ELF-1 (cell line): ENCODE measurements at places on chromosomes 5 and 9.

GRCh38 chr9:110821064-110821463, 152.5 kb downstream of the MUSK start:
- DNase-seq: no peak

DNA sequence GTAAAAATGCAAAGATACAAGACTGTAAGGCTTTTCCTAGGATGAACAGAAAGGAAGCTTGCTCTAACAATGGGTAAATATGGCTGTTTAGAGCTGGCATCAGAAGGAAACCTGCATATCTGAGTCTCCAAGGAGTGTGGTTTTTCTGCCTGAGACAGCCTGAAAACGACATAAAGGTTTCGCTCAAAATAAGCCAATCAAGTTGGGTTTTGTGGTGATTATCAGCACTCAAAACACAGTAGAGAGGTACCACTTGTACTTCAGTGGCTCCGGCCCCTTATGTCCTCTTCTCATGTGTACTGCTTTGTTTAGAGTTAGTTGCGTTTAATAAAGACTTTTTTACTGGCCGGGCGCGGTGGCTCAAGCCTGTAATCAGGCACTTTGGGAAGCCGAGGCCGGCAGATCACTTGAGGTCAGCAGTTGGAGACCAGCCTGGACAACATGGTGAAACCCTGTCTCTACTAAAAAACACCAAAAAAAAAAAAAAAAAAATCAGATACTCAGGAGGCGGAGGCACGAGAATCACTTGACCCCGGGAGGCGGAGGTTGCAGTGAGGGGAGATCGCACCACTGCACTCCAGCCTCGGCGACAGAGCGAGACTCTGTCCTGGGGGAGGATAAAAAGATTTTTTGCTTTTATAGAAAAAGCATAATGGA, 39.4 kb downstream of the KLF9 start:
- no peak for DNase-seq

- DNase-seq: no peak
Measured at GRCh38 chr5:97728920-97729319, 545.9 kb upstream of the RIOK2 start.

DNA sequence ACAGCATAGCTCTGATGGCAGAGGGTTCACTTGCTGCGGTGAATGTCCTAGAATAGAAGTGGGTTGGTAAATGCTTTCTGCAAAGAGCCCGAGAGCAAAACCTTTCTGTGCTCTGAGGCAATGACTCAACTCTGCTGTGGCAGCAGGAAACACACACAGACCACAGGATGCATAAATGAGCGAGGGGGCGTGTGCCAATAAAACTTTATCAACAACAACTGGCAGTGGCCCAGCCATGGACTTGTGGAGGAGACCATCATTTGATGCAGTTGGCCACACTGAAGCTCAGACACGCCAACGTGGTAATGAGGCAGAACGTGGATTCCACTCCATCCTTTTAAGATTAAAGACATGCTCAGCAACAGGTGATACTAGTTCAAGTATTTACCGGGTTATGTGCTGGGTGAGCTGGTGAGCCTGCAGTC, 6.8 kb downstream of the MRPL36 start:
- no peak for DNase-seq

- DNase-seq: no peak
Measured at GRCh38 chr9:114723931-114724330, 41.9 kb upstream of the TEX48 start.

- no peak for DNase-seq
Measured at GRCh38 chr9:123455187-123455586, 99.2 kb downstream of the CRB2 start.

DNA sequence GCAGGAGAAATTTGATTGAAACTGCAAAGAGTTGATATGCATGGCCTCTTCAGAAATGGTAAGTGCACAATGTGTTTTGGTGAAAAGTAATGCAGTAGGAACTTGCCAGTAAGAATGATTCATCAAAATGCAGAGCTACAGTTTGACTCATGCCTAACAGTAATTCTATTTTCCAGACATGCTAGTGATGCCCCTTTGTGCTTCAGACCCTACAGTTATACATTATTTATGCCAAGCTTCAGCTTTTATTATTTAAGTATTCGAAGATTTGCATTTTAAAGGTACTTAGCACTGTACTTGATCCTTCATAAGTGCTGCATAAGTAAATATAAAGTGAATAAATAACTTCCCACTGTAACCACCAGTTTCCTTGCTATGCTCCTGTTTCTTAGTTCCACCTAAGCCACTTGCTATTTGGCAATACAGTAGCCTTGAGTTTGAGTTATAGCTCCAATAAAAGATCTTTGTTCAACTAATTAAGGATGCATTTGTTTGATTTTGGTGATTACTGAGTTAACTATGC, 3.6 kb upstream of the SPATA31E1 start:
- no peak for DNase-seq

- no peak for DNase-seq
Measured at GRCh38 chr9:133207540-133208170, 1.4 kb downstream of the OBP2B start.

DNA sequence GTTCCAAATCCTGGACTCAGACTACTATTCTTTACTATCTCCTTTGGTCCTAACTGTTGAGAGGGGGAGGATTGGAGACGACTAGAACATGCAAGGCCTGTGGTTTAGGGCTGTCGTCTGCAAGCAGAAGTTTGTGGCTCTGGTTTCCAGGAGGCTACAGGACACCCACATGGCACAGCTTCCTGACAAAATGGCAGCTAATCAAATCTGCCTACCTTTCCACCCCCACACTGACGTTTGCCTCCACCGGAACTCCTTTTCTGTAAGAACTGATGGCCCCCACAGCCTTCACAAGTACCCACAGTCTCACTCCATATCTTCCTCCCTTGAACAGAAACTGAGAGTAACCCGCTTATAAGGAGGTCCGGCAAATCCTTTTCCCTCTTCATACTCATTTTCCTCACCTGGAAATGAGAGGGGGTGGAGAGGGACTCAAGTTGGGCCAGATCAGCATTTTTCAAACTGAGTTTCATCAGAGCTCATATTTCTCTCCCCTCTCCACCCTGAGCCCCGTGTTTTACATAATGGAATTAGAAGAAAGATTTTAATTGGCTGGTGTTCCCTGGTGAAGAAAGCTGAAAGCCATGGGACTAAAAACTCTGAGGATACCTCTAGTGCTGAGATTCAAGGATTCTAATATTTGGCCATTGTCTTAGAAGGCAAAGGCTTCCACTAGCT, 5.2 kb downstream of the SLC31A2 start:
- no peak for DNase-seq

DNA sequence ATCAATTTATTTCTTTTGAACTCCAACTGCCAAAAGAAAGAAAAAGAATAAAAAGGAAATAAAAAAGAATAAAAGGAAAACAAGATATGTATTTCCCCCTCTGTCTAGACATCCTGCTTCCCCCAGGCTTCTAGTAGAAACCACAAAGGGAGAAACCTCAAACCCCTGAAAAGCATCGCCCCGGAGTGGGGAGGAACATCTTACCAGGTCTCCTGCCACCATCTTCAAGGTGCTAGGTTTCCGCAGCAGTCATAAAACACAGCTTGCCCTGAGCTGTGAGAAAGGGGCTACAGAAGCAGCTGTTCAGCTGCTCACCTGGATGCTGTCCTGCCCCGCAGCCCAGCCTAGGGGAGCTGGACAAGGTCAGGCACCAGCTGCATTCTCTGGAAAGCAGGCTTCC, 487.7 kb downstream of the GADD45G start:
- DNase-seq: no peak

GRCh38 chr5:81513982-81514381, 120.0 kb upstream of the ACOT12 start:
- no peak for DNase-seq

DNA sequence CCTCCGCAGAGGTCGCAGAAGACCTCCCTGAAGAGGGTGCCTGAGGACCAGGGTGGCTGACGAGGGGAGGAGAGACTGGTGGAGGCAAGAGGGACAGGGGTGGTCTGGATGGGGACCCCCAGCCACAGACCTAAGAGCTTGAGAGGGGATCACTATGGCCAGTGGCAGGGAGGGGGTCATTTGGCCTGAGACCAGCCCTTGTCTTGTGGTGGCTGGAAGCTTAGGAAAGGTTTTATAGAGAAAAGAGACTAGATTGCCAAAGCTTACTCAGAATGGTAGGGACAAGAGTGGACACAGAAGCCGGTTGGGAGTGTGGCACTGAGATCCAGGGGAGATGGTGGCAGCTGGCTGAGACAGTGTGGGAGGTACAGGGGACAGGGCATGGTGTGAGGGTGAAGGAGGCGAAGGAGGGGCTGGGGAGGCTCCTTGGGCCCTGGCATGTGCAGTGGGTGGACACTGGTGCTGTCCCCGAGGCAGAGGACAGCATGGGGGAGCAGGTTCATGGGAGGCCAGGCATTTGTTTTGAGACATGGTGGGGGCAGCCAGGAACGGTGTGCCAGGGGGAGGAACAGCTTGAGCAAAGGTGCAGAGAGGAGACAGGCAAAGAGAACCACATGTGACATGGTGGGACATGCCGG, 123.0 kb downstream of the C9orf50 start:
- no peak for DNase-seq

DNA sequence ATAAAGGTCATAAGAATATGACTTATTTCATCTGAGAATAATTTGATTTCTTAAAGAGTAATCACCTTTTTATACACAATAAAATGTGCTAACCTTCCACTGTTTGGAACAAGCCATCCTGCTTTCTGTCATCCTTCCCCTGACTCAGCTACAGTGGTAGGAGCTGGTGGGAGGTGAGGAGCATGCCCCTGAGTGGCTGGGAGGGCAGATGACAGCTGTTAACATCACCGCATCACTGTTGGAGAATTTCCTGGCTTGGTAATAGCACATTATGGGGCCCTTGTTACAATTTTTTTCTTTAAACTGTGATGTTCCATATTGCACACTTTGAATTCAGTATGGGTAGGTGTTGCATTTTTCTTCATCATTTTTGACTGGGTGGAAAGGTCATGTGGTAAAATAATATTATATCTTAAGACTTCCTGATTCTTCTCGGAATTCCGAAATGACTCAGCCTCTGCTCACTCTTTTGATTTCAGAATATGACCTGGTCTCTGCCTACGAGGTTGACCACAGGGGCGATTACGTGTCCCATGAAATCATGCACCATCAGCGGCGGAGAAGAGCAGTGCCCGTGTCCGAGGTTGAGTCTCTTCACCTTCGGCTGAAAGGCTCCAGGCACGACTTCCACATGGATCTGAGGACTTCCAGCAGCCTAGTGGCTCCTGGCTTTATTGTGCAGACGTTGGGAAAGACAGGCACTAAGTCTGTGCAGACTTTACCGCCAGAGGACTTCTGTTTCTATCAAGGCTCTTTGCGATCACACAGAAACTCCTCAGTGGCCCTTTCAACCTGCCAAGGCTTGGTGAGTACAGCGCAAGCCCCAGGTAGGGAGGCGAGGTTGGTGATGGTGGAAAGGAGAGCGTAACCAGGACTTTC, 5.8 kb downstream of the ADAMTS16 start:
- no peak for DNase-seq

DNA sequence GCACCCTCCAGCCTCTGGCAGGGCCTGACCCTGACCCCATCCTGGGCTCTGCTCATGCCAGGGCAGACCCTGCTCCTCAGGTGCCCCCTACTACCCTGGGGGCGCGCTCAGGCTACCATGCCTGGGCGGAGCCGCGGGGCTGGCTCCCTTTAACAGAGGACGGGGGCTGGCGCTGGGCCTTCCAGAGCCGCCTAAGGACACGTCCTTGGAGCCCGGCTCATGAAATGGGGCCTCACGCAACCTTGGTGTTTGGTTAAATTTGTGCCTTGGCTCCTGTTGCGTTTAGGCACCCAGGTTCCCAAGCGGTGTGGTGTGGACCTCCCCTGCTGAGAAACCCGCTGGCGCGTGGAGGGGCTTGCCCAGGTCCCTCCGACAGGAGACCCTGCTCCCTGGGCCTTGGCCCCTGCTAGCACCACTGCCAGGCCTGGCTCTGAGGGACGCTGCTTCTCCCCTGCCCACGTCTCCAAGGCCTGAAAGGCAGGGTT, 3.4 kb upstream of the EHMT1 start:
- no peak for DNase-seq

DNA sequence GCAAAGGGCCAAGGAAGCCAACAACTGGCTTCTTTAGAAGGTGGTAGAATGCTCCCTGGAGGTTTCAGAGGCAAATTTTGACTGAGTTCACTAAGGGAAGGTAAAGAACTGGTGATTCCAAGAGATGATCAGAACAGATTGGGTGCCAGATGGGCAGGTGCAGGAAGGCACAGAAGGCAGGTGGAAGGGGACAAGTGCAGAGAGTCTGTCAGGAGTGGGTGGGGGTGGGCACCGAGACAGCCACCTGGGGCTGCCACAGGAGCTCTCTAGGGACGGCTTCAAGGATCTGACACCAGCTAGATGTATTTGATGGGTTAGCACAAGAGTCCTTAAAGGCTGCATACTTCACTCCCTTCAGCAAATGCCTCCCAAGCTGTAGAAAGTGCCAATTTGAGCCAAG, 207.3 kb downstream of the PTTG1 start:
- no peak for DNase-seq

GRCh38 chr9:38343552-38343951, 49.0 kb upstream of the ALDH1B1 start:
- no peak for DNase-seq

- DNase-seq: no peak
Measured at GRCh38 chr5:116448870-116449427, 125.7 kb downstream of the SEMA6A start.

GRCh38 chr5:151937851-151938250, 13.2 kb upstream of the GLRA1 start:
- no peak for DNase-seq

GRCh38 chr9:107127608-107128007, 155.5 kb upstream of the RAD23B start:
- peak; percentile 47 for DNase-seq

DNA sequence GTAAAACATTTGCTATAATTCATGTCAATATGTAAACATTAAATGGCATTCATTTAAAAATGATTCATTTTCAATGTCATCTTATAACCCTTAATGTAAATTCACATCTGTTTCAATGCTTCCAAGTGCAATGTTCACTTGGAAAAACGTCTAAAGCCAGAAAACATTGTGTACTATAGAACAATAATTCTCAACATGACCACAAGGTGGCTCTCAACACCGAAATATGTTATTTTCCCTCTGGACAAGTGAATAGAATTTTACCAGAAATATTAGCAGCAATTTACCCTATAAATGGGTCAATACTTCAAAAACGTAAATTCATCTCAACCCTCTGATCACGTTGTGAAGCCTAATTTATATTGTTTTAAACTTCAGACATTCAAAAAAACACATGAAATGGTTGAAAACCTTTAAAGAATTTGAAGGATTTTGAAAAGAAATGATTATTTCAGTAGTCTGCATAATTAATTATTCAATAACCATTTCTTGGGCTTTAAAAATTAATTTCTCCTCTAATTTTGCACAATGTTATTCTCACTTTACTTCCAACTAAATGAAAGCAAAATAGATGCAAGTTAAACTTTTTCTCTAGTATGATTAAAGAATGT, 11.0 kb downstream of the CDH10 start:
- no peak for DNase-seq

DNA sequence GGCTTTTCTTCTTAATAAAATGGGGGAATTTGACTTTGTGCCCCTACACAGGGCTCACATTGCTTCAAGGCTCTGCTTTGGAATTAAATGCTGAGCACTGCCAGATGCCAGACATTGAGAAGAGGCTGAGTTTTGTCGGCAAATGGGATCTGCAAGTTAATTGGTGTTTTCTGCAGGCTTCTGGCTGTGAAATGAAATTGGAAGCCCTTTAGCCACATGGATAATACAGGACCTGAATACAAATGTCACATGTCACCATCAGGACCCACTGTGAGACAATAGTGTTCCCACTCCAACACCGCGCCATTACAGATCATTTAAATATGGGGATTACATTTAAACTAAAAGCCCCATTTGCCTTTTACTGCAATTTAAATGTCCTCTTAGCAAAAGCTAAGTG, 164.4 kb downstream of the ZSWIM6 start:
- DNase-seq: no peak
